ENCODE measurements at places on chromosomes 11 and 22.

- DNase-seq: no peak
Measured at GRCh38 chr11:85590848-85591483, 36.2 kb downstream of the DLG2 start.

DNA sequence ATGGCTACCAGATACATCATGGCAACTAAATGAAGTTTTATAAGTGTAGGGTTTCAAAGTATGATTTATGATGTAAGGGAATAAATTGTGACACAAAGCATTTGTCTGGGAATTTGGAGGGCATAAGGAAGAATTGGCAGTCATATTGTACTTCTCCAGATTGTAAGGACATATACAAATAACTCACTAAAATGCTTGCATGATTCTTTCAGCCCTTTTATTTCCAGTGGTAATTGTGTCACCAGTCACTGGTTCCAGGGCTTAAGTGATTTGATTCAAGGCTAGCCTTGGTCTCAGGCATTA lies 299.4 kb upstream of the ANO5 start:
- no peak for DNase-seq

DNA sequence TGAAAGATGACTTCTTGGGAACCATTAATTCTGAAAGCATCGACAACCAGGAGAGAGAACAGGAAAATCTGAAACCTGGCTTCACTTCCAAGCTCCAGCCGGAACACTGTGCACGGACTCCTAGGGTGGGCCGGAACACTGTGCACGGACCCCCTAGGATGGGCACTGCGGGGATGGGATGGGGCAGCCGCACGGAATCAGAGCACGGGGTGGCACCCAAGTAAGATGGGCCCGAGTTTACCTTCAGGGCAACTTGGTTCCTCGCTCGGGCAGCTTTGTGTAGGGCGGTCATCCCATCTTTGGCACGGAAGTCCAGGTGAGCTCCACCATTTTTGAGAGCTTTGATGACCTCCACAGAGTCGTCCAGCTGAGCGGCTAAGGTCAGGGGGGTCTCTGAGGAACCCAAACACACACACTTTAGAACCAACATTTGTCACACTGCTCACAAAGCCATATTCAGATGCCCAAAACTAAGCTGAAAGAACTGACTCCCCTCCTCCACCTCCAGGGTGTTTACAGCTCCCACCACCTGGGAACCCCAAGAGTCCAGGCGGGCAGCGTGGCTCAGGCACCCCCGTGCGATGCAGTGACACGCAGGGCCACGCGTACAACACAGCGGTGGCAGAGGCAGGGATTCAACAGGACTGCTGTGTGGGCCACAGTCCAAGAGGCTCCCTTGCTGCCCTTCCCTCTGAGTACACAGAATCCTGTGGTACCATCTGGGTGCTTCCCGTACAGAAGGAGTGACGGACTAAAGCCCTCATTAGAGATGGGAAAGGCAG lies 157.9 kb downstream of the SHANK2 start:
- no peak for DNase-seq

GRCh38 chr22:21959274-21960074 lies 6.8 kb upstream of the PPM1F start:
- DNase-seq: no peak

DNA sequence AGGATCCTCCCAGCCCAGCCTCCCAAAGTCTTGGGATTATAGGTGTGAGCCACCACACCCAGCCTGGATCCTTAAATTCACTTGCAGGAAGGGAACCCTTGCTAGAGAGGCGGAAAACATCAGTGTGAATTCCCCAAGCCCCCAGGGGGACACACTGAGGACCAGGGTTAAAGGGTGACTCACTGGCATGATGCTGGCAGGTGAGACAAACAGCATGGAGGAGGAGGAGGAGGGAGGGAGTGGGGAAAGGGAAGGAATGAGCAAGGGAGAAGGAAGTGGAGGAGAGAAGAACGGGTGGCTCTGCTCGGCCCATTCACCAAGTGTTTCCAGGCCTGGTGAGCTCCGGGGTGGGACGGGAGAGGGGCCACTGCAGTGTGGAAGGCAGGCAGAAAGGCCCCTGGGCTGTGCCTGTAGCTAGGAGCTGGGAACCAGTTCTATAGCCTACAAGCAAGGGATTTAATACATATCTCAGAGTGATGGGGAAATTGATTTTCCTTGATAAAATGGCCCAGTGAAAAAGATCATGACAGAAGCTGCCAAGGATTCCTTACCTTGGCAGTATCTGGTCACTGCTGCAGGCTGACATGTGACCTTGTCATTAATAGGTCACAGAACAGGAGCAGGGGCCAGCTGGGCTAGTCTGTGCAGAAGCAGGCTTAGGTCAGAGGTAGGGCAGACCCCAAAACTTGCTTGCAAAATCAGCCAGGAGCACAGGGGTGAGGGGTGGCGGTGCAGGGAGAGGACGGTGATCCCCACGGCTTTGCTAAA lies 370.2 kb downstream of the SHANK2 start:
- DNase-seq: no peak

GRCh38 chr22:24567668-24568067 lies 11.9 kb downstream of the SNRPD3 start:
- DNase-seq: no peak

GRCh38 chr11:114121804-114122504 lies 62.4 kb downstream of the ZBTB16 start:
- no peak for DNase-seq

GRCh38 chr11:111562692-111563389 lies 22.3 kb downstream of the LAYN start:
- no peak for DNase-seq

- DNase-seq: no peak
Measured at GRCh38 chr22:45240104-45240809, 437 bp downstream of the KIAA0930 start.

DNA sequence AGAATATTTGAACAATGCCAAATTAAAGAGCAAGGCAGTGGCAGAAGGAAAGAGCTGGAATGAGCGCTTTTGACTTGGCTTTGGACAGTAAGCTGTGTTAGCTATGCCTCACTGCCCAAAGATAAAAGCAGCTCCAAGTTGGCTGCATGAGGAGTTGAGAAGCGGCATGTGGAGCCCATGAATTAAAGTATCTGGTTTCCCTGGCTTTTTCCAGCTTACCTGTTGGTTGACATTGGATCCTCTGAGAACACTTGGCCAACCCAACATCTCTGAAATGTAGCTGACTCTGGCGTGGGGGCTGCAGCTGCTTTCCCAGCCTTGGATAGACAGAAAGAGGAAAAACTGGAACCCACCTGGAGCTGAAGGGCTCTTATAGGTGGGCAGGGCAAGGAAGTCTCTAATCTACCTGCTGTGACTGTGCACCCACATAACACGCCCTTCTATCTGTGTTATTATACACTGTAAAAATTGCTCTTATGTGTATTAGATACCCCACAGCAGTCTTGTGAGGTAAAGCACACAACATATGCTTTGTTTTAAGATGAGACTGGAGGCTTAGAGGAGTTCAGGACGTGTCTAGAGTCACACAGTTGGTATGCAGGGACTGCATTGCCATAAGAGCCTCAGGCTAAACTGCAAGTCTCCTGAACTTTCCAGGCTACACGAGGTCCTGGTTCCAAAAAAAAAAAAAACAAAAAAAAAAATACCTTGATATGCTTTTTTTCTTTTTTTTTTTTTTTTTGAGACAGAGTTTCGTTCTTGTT lies 5.8 kb downstream of the UBASH3B start:
- no peak for DNase-seq

DNA sequence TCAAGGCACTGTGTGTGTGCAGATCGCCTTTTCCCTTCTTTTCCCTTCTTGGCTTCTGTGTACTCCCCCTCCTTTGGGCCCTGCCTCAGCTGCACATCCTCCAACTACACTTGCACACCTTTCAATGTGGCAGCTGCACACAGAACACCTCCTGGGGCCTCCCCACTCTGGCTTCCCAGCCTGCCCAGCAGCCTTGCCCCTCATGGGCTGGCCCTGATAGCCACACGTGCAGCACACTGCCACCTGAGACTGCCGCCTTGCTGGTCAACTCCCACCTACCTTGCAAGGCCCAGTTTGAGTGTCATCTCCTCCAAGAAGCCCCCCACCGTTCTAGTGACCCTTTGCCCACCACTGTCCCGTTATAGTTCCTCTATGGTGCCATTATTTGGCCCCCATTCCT lies 77.3 kb upstream of the ARFGAP3 start:
- DNase-seq: no peak

DNA sequence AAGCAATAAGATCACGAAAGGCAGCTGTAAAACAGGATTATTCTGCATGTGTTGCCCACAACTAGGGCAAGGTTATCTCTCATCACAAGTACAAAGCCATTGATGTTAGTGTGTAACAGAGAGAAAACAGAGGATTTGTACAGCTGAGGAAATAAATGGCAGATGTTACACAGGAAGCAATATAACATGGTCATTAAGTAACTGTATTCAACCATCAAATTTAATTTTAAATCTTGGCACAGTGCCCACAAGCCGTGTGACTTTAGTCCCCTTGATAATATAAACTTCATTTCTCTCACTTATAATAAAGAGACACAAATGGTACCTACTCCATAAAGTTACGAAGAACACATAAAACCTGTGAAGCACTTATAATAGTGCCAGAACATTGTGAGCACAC lies 17.3 kb downstream of the OR51E2 start:
- no peak for DNase-seq

GRCh38 chr11:3086671-3087150 lies 29.5 kb upstream of the CARS1 start:
- DNase-seq: no peak

DNA sequence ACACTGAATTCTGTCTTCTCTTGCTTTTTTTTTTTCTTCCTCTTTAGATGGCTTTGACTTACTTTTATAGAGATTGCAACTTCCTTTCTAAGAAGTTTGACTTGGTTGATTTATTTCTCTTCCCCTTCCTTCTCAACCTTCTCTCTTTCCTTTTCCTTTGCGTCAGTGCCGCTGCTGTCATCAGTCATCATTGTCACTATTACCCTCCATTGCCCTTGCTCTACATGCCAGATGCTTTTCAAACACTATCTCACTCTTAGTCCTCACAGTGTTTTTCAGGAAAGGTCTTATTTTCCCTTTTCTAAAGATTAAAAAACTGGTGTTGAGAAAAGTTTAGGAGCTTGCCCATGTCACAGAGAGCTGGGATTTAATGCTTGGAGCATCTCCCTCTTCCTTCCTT lies 74.7 kb upstream of the C11orf87 start:
- DNase-seq: no peak

DNA sequence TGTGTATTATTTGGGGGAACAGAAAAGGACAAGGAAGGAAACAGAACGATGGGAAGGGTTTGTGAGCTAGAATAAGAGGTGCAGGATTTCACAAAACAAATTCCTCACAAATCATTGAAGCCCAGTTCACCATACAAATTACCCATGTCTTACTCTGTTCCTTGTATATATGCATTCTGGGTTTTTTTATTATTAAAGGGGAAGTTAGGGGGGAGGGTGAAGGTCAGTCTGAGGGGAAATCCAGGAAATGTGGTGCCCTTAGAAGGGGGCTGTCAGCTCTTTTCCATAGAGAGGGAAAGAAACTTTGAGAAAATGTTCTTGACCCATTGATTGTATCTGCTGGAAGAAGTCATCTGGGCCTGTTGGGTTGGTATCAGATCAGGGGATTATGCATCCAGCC lies 90.8 kb downstream of the RNF169 start:
- DNase-seq: no peak

GRCh38 chr22:31334329-31334728 lies 11.8 kb downstream of the PATZ1 start:
- no peak for DNase-seq

- DNase-seq: peak; percentile 53
Measured at GRCh38 chr11:14350215-14350614, 8.8 kb downstream of the RRAS2 start.

GRCh38 chr22:50145721-50146438 lies 24.7 kb upstream of the PANX2 start:
- DNase-seq: no peak

DNA sequence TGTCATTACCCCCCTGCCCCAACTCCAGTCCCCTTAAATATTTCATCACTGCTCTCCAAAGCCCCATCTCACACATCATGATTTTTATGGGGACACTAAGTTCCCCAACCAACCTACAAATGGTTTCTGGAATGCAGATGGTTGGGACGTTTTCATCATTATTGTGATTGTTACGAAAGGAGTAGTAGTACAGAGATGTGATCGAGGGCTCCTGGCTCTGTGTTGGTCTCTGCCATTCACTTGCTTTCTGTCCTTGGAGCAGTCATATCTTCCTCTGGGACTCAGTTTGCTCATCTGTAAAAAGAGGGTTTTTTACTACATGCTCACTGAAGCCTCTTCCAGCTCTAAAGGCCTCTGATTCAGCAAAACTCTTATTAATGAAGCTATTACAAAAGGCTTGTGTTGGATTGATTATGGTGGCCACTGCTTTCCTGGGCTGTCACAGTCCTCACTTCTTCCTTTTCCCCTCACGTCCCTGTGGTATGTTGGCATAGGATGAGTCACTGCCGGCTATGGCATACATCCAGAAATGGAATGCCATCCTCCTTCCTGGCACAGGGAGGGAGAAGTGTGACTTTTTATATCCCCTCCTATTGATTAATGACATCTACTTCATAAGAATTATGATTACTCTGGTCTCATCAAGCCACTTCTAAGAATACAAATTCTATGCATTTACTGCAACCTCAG lies 593.7 kb downstream of the METTL15 start:
- DNase-seq: no peak

GRCh38 chr11:7222619-7223018 lies 29.1 kb upstream of the SYT9 start:
- DNase-seq: no peak

- no peak for DNase-seq
Measured at GRCh38 chr11:68923614-68924013, 19.9 kb downstream of the IGHMBP2 start.

DNA sequence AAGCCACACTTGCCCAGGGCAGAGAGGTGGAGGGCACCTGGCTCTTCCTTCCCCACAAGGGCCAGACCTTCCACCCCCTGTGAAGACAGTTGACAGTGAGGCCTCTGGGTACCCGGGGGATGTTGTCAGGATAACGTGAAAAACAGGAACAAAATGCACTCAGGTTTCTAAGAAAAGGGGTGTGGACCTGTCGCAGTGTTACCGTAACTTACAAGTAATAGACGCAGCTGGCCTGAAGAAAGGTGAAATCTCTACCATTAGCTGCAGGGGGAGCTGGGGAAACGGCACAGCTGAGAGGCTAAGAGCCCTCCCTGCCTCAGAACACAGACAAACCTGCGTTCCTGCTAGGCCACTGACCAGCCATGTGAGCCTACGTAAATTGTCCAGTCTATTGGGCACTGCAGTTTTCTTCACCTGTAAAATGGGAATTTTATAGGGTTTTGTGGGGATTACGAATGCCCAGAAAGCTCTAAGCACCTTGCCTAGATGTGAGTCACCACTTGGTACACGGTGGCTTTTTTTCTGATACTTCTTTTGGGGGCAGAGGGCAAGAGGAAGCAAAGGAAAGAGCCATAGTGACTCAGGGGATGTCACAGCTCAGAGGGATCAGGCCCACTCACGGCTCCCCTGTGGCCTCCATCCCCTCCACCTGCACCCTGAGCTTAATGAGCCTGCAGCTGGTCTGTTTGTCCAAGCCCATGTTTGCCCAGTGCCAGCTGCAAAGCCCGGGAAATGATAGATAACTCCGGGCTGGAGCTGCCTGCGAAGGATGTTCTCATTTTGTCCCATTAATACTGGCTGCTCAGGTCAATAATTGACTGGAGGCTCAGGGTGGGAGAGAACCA lies 18.4 kb upstream of the CABP7 start:
- DNase-seq: no peak
